GF-D8 (cell line): ENCODE measurements at places on chromosomes 4 and X.

- DNase-seq, result no peak
Measured at GRCh38 chrX:5449323-5449722, 779.3 kb downstream of the NLGN4X start.

- DNase-seq, result no peak
Measured at GRCh38 chr4:94575652-94576051, 123.9 kb downstream of the PDLIM5 start.

GRCh38 chr4:112889199-112889598 is 160.3 kb upstream of the ANK2 start:
- DNase-seq, result no peak

DNA sequence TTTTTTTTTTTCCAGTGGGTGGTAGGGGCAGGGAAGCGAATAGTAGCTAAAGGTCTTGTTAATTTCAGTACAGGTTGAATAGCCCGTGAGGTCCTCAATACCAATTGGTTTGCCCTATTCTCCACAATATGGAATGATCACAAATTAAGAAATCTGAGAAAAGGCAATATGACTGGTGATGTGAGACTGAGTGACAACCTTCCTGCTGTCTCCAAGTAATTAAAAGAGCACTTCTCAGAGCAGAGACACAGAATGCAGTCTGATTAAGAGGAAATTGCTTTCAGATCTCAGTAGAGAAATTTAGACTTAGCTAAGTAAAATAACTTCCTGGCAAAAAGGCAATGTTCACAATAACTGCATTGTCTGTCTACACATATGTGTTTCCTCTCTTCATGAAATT is 23.0 kb downstream of the GPR174 start:
- no peak for DNase-seq

DNA sequence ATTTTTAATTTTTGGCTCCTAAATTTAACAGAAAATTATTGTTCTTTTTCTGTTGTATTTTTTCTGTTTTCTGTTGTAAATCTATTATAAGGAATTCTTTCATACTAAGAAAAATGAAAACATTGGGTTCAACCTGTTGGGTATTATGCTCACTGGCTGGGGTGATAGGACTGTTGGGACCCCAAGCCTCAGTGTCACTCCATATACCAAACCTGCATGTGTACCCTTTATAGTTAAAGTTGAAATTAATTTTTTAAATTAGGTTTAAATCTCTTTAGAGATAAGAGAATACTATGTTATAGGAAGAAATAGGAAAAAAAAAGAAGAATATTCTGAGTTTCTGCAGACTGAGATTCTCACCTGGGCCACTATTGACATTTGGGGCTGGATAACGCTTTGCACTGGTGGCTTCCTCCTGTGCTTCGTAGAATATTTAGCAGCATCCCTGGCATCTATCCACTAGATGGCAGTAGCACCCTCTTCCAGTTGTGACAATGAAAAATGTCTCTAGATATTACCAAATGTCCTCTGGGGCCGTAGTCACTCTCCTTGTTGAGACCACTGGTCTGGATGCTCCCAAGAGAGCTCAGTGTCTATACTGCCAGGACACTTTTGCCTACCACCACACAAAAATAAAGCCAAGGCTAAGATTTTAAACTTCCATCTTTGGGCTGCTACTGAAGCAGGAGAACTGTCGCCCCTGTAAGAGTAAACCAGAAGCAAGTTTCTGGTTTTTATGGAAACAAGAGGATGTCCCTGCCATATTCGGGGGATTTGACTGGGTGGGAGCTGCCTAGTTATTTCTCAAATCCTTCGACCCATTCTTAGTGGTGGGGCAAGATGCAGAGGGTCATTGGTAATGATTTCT is 22.4 kb upstream of the CLTRN start:
- DNase-seq, result no peak

GRCh38 chrX:23784470-23785331 is 1.7 kb downstream of the SAT1 start:
- peak; percentile 67 for DNase-seq

DNA sequence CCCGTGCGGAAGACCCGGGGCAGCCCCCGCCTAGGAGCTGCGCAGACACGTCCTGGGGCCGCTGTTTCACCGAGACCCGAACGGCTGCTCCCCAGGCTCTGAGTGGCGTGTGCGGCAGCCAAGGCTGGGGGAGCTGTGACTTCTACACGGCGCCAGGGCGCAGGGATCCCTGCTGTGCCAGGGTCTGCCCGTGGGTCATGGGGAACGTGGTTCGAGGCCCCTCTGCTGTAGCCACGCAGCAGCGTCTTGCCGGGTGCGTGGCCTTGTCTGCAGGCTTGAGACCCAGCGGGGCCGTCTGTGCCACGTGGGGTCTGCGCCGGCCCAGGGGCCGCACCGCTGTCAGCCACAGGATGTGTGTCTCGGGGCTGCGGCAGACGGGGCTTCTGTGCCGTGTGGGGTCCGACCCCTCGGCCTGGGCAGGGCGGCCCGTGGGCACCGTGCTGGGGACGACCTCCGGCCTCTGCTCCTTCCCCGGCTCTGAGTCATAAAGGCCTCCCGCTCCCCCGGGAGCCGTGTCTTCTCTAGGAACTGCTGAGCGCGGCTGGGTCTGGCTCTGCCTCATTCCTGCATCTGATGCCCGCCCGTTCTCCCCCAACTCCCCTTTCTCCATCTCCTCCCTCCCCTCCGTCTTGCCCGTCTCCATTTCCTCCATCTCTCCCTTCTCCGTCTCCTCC is 12.7 kb upstream of the GTPBP6 start:
- DNase-seq, result no peak

DNA sequence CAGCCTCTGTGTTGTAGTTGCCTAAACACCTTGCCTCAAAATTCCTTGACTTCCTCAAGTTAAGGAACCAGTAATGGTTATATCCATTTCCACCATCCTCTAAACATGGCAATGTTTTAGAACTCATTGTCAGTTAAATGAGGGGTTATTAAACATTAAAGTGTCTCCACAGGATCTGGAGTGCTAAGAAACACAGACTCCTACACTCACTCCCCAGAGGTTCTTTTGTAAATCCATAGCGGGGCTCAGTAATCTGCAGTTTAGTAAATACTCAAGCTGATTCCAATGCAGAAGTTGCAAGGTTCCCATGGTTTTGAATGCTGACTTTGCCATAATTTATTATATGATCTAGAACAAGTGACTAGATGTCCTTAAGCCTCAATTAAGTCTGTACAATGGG is 245.5 kb downstream of the GPAT3 start:
- DNase-seq, result no peak

- no peak for DNase-seq
Measured at GRCh38 chrX:56785442-56785841, 56.4 kb downstream of the NBDY start.

- DNase-seq, result no peak
Measured at GRCh38 chr4:10243856-10244255, 127.3 kb upstream of the WDR1 start.

GRCh38 chrX:108090491-108091263 is 665 bp downstream of the PSMD10 start:
- DNase-seq, result no peak

DNA sequence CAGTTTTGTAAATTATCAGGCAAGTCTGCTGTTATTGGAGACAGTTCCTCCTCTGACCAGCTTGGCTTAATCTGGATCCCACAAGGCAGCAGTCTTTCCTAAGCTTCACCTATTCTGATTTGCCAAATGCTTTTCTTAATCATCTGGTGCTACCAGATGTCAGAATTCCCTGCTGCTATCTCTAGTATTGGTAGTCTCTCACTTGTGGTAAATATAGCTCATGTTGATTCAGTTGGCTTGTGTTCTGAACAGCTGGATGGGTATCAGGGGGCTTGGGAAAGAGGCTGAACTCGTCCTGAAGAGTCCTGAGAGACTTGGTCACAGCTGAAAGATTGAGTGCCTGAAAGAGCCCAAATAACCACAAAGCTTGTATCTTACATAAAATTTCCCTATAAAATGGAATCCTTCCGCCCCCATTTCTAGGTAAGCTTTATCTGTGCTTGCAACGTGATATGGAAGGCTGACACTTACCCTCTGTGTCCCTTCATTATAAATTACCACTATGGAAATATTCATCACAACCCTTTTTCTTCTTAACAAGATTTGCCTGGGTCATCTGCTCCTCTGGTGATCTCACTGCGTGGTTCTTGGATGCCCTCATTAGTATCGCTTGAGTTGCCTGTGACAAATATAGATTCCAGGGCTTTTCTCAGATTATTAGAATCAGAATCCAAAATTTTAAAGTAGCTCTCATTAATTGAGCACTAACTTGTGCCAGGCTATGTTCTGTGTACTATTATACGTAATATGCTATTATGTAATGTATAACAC is 104.1 kb upstream of the GPRIN3 start:
- DNase-seq, result no peak
